ENCODE measurements at places on chromosomes 3 and 15. TPM values are rescaled to one million over a fixed set of nuclear protein-coding genes. Genes with fewer than 3 reads are reported as not detected.

BUB1B gene
- polyA plus RNA-seq, result 40.1 TPM

FES gene
- polyA plus RNA-seq, result 11.3 TPM

SLC7A14 gene
- 2.0 TPM for polyA plus RNA-seq

XYLB gene
- polyA plus RNA-seq, result 13.9 TPM

CCR8 gene
- polyA plus RNA-seq, result not detected

CHRD gene
- 14.2 TPM for polyA plus RNA-seq

APH1B gene
- polyA plus RNA-seq, result 16.1 TPM

ARGFX gene
- not detected for polyA plus RNA-seq

GRCh38 chr3:8824238-8824637 lies 54.8 kb upstream of the OXTR start:
- DNase-seq, result no peak

DNA sequence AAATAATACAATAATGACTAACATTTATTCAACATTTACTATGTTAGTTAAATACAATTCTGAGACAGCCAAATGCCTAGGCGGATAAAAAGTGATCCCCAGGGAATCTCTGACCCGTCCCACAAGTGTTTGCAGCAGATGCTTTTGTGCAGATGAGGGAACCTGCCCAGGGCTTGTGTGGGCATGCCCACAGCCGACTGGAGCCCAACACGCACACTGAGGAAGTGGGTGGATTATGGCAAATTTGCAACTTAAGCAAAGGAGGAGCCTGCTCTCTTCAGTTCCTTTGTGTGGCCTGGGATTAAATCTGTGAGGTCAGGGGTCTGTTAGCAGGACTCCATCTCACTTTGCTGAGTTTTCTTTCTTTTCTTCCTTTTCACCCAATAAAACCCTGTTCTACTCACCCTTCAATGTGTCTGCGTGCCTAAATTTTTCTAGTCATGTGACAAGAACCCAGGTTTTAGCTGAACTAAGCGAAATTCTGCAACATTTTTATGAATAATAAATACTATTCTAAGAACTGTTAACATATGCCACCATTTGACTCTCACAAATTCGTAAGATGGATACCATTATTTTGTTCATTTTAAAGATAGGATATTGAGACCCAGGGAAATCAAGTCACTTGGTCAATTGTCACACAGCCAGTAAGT lies 13.9 kb upstream of the RTP1 start:
- no peak for DNase-seq

- DNase-seq, result no peak
Measured at GRCh38 chr3:124781476-124782376, 51.5 kb downstream of the UMPS start.

DNA sequence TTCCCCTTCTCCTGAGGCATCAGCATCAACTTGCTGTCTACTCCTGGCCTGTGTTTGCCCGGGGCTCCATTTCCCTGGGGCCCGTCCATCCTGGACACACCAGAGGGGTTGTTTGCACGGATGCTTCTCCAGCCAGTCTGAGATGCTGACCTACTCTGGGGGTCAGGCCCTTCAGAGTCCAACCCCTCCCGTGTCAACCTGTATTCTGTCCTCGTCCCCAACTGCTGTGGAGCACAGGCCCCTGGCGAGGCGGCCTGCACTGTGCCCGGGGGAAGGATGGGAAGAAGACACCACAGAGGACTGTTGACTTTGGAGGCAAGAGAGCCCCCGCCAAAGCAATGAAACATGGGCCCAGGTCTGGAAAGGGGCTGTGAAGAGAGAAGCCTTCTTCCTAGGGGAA lies 25.8 kb downstream of the ALS2CL start:
- no peak for DNase-seq

GRCh38 chr3:48945891-48946549 lies 27.4 kb downstream of the ARIH2 start:
- DNase-seq, result no peak

DNA sequence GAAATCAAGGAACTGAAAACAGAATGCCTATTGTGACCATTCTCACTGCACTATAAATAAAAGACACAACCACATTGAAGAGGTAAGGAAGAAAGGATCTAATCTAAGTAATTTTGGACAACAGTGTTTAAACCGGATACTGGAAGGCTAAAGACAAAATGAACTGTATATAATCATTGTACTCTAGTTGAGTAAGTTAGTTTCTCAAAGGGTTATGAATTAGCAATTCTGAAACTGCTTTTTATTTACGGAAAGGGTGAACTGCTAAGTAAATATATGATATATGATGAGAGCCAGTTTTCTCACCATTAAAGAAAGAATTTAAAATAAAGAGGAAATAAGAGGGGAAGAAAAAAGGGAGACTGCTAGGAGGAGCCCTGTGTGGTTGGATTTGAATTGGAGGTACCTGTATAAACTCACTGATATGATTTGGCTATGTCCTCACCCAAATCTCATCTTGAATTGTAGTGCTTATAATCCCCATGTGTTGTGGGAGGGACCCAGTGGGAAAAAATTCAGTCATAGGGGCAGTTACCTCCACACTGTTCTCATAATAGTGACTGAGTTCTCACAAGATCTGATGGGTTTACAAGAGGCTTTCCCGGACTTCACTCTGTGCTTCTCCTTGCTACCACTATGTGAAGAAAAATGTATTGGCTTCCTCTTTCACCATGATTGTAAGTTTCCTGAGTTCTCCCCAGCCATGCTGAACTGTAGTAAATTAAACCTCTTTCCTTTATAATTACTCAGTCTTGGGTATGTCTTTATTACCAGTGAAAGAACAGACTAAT lies 607.7 kb downstream of the PYDC2 start:
- DNase-seq, result no peak

GRCh38 chr15:39602143-39602542 lies 21.3 kb downstream of the THBS1 start:
- no peak for DNase-seq

DNA sequence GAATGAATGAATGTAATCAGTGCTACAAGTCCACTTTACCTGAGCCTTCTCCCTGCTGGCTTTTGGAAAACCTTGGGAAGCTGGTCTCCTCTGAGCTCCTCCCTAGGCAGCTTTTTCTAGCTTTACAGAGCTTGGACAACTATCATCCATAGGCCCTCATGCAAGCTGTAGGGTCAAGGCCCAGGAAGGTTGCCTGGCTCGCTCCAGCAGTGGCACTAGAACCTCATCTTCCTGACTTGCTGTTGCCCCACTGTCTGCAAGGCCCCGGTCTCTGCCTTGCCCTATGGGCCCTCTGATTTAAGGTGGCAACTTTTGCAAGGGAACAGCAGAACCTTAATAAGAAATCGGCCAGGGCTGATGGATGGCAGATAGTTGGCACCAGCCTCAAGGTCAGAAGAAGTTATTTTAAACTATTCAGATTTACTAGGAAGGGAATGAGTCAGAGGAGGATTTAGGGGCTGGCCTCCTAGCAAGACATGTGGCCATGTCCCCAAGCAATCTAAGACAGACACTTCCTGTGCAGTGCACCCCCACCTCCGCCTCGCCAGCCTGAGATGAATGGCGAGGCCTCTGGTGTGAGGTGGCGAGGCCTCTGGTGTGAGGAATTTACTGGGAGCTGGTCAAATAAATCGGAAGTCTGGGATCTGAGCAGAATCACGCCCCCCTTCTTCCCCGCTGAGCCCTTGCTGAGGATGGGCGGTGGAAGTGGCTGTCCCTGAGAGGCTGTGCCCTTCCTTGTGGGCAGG lies 180.8 kb downstream of the MEGF11 start:
- no peak for DNase-seq

GRCh38 chr3:140258222-140258724 lies 323.3 kb downstream of the CLSTN2 start:
- no peak for DNase-seq

GRCh38 chr15:66638377-66638776 lies 63.7 kb upstream of the SMAD6 start:
- no peak for DNase-seq

DNA sequence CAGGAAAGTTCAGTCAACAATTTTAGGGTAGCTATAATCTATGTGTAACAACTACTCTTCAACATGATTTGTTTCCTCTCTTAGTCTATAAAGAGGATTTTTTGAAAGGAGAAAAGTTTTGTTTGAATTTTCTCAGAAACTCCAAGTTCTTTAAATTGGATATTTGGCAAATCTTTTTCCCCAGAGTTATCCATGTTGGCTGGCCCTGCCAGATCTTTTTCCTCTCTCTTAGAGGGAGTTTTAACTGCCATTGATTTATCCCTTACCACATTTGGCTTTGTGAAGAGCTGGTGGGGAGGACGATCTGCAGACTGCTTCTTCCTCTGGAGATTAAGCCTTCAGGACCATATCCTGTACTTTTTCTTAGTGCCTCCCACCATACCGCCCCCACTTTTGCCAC lies 64.9 kb upstream of the ROPN1 start:
- no peak for DNase-seq

DNA sequence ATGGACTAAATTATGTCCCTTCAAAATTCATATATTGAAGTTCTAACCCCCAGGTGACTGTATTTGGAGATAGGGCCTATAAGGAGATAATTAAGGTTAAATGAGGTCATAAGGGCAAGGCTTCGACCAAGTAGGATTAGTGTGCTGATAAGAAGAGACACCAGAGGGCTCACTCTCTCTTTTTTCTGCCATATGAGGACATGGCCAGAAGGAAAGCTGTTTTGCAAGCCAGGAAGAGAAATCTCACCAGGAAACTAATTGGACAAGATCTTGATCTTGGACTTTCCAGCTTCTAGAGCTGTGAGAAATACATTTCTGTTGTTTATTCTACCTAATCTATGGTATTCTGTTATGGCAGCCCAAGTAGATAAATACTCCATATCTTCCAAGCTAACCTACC lies 503.6 kb upstream of the NAALADL2 start:
- DNase-seq, result no peak

DNA sequence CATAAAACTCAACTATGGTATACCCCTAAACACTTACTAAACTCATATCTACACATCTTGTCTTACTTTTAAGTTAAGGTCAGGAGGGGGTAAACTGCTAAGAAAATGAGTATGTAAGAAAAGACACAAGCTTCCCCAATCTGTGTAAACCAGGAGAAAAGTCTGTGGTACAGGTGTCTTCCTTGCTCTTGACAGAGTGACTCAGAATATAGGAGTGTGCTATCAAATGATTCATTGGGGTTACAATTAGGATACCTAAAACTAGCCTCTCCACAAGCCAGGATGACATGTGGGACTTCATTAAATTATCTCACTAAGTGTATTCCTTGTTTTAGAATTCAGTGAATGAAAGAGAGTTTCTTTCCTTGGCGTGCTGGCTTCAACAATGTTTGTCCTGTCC lies 274.8 kb downstream of the BBX start:
- no peak for DNase-seq

DNA sequence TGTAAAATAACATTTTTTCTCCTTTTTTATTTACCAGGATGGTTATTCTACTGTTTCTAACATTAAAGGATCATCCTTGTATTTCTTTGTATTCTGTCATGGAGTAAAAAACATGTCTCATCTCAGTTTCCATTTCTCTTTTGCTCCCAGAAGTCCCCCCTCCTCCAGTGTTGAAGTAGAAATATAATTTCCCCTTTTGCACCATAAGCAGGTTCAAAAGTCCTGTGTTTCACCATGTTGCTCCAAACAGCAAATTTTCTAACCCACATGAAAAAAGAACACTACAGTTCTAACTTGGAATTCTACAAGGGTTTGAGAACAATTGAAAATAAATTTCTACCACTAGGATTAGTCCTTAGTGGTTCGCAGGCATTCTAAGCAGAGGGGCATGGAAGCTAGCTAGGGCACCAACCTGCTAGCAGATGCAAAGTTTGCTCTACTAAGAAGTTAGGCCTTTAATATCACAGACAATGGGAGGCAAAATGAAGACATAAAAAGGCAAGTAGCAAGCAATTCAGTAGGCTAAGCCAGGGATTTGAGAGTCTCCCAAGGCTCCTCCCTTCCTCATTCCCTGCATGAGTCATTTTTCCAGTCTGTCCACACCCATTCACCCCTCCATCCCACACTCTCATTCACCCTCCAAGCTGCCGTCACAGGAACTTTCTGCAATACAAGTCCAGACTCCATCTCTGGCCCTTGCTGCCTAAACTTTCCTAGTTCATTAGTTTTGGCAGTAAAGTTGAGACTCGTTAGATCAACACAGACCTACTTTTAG lies 2.3 kb upstream of the MBNL1 start:
- no peak for DNase-seq

DNA sequence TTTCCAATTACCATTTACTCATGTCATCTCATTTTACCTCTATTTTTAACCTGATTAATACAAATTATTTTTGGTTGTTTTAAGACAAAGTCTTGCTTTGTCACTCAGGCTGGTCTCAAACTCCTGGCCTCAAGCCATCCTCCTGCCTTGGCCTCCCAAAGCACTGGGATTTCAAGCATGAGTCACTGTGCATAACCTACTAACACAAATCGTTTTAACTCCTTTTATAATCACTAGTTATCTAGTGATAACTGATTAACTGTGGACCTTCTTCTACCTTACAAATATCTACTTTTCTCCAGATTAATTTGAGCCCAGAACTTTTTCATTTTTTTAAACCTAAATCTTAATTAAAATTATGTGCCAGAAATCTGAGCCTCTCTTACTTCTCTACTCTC lies 4.6 kb downstream of the ATP13A3 start:
- DNase-seq, result no peak

GRCh38 chr15:59166166-59166565 lies 40.5 kb upstream of the LDHAL6B start:
- DNase-seq, result no peak

GRCh38 chr15:40251486-40252140 lies 12.8 kb downstream of the PAK6 start:
- no peak for DNase-seq

DNA sequence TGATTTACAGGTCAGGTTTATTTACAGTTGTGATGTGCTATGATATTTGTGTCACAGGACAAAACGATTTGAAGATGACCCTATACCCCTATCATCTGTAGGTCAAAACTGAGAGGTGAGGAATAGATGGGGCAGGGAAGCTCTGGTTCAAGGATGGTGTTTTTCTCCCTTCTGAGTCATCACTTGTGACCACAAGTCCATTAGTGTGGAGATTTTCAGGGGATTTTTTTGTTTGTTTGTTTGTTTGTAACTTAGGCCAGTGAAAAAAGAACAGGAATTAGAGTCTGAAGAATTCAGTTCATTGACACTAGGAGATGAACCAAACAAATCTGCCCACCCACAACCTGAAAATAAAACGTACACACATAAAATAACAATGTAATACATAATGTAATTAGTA lies 62.7 kb upstream of the FAM98B start:
- DNase-seq, result no peak

DNA sequence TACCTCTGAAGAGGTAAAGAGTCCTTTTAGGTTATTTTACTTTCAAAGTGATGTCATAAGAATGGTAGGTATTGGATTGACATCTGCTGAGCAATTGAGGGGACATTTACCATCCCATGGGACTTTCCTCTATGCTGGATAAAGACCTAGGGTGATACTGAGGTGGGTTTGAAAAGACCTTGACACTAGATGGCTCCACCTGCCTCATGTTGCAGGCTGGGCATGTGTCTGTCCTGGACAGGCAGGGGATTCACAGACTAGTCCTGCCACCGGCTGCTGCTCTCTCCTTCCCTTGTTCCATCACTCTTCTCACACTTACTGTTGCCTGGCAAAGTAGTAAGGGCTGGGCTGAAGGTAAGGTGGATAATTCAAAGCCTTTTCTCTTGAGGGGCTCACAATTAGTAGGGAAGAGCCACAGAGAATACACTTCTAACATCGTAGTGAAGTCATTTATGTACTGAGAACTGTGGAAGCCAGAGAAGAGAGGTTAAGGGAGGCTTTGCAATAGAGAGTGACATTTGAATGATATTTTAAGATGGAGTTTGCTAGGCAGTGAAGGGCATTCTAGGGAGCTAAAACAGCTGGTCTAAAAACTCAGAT lies 27.7 kb downstream of the TRAK1 start:
- DNase-seq, result no peak

- DNase-seq, result no peak
Measured at GRCh38 chr3:191963182-191963581, 502.2 kb downstream of the PYDC2 start.

GRCh38 chr15:43277901-43278300 lies 11.2 kb upstream of the TGM5 start:
- no peak for DNase-seq
